ENCODE measurements at places on chromosomes 7 and 10. TPM values are rescaled to one million over a fixed set of nuclear protein-coding genes. Genes with fewer than 3 reads are reported as not detected.

FBXL13 gene
- 8.9 TPM for total RNA-seq

- DNase-seq, result no peak
Observed at GRCh38 chr7:132869166-132869861, 212.6 kb downstream of the CHCHD3 start.

GRCh38 chr7:28435732-28436378 lies 23.5 kb downstream of the CREB5 start:
- no peak for DNase-seq

- DNase-seq, result no peak
Observed at GRCh38 chr10:128022261-128023196, 103.7 kb downstream of the MKI67 start.

GRCh38 chr7:142785841-142786250 lies 15.1 kb downstream of the PRSS2 start:
- no peak for DNase-seq
